ENCODE measurements at places on chromosomes 12 and 14.

DNA sequence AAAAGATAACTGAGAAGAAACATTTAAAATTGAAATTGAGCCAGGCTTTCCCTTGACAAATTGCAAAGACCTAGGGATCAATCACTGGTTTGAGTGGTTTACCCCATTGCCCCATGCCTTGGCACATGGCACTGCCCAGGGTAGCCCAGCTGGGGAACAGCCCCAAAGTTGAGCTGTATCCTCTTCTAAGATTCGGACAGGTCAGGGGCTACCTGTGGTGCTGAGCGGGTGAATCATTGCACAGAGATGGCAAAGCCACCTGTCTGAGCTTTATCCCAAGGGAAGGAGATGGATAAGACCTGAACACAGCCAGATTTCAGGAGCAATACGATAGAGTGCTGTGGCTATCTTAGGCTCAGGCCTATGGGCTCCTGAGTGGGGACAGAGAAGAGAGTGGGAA lies 7.0 kb downstream of the IFI27L2 start:
- DNase-seq: no peak

- no peak for DNase-seq
These were observed 441.3 kb downstream of the DAD1 start for GRCh38 chr14:22147716-22148115.

GRCh38 chr14:52315355-52315718 lies 1.2 kb downstream of the PTGER2 start:
- no peak for DNase-seq

- no peak for DNase-seq
These were observed 9.0 kb downstream of the TPH2 start for GRCh38 chr12:71947645-71948105.

- DNase-seq: no peak
These were observed 15.1 kb downstream of the CPNE8 start for GRCh38 chr12:38890102-38890855.

DNA sequence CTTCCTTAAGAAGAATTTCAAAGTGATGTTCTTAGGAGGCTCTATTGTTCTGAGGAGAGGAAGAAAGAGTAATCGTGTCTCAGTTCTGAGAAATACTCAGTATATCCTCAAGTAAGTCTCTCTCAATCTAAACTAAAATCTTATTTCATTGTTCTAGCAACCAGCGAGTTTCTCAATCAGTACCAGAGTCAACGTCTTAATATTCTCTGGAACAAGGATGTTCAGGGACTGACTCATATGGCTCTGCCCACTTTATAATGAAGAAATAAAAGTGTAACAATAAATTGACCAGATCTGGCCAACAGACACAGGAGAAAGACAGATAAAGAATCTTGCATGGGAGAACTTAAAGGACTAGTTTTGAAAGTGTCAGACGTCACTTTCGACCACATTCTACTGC lies 469.8 kb upstream of the FLRT2 start:
- DNase-seq: no peak

DNA sequence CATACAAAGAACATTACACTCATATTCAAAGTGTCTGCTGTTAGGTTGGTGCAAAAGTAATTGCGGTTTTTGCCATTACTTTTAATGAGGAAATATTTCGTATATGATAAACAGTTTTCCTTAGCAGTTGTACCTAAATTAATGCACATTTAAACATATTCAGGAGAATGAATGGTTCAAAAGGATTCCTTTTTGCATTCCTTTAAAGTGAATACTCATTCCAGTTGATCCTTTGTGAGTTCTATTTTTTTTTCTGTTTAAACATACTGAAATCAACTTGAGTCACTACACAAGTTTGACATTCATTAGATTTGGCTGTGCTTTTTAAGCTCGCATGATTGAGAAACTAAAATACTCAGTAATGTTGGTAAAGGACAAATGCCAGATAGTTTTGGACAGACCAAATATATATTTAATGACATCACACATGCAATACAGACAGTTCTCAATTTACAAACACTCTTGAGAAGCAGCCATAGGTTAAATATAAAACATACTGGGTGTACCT lies 13.8 kb upstream of the SLC38A2 start:
- no peak for DNase-seq

GRCh38 chr12:53809005-53809404 lies 57.2 kb upstream of the CISTR start:
- DNase-seq: no peak

DNA sequence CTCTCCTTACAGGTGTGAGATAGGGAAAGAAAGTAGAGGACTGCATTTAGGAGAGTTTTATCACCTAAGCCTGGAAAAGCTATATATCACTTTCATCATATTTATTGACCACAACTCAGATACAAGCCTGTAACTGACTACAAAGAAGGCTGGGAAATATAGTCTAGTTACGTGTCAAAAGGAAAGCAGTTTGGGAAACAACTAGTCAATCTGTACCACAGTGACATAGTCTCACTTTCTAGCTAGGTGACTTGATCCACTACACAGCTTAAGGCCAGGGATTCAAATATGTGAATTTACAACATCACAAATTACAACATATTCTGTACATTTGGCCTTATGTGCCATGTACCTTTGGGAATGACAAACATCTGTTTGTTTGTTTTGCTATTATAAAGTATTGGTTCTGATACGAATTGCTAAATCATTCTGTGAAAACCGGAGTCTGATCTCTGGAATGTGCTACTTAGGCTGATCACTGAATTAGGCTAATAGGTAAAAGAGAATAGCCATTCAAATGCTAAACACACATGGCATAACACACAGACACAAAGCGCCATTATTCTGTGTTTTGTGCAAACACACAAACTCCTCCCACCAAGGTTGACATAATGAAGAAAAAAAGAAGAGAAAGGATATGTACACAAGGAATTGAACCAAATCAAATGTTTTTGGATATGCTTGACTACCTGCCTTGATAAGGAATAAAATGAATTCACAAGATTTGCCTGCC lies 279.8 kb downstream of the DUSP6 start:
- no peak for DNase-seq

- DNase-seq: no peak
These were observed 32.3 kb upstream of the FICD start for GRCh38 chr12:108482717-108483212.

- no peak for DNase-seq
These were observed 191.2 kb upstream of the LMNTD1 start for GRCh38 chr12:25744313-25744712.

- no peak for DNase-seq
These were observed 122.7 kb downstream of the PAPOLA start for GRCh38 chr14:96624661-96625425.

DNA sequence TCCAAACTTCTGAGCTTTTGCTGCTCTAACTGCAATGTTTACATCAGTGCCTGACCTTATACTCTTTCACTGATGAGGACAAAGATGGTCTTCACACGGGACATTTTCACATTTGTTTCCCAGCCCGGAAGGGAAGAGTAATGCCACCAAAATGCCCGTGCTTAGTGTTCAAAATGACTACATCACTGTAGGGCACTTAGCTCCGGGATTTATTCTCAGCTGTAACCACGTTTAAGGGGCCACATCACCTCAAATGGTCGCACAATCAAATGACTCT lies 2.9 kb downstream of the GSG1 start:
- DNase-seq: no peak

DNA sequence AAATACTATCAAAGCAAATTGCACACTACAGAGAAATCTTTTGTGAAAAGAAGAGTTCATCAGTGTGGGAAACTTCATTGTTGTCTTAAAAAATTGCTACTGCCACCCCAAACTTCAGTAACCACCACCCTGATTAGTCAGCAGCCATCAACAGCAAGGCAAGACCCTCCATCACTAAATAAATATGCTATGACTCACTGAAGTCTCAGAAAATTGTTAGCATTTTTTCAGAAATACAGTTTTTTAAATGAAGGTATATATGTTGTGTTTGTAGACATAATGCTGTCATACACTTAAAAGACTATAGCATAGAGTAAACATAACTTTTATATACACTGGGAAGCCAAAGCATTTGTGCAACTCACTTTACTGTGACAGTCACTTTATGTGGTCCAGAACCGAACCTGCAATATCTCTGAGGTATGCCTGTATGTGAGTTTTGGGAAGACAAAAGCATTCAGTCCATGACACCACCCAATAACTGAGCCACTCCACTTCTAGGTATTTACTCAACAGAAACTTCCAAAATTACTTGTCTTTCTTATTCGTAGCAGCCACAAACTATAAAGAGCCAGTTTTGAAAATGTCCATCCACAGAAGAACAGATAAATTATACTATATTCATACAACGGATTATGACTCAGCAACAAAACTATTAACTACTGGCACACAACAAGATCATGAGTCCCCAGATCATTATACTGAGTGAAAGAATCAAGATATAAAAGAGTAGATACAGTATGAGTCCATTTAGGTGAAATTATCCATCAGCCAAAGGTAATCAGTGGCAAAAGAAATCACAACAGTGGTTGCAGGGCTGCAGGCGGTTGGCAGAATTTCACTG lies 649.6 kb downstream of the BCL11B start:
- no peak for DNase-seq

GRCh38 chr14:102993523-102993922 lies 63.8 kb downstream of the CDC42BPB start:
- no peak for DNase-seq

DNA sequence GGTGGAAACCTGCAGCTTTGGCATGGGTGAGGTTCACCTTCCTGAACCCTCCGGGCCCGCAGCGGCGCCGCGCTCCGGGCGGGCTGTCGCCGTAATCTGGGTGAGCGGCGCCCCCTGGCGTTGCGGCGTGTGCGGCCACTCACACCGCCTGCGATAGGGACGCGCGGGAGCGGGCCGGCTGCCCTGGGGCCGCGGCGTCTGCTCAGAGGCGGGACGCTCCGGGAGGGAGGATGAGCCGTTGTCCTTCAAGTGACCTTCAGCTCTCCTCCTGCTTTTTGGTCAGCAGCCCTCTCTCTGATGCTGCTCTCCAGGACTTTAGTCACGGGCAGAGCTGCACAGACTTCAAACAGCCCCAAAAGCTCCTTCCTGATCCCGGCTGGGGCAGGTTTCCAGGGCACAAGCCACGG lies 211.7 kb upstream of the FKBP4 start:
- DNase-seq: peak; percentile 65

DNA sequence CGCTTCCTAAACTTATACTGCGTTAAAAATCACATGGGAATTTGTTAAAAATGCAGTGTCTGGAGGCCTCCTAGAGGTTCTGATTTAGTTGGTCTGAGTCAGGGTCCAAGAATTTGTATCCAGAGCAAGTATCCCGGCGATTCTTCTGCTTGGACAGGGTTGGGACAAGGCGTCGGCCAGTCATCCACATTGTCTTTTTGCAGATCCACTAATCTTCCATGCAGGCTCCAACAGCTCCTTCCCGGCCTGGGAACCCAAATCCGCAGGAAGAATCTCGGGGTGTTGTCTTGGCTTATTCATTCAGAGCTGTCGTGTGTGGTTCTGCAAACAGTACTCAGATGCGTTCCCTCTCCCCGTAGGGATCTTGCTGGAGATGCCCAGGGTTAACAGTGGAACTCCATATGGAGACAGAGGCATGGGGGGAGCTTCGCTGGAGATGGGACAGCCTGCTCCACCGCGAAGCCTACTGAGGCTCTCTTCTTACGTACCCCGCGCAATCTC lies 25.3 kb downstream of the GPRC5D start:
- DNase-seq: no peak

GRCh38 chr12:83945871-83946270 lies 966.7 kb downstream of the SLC6A15 start:
- DNase-seq: no peak

DNA sequence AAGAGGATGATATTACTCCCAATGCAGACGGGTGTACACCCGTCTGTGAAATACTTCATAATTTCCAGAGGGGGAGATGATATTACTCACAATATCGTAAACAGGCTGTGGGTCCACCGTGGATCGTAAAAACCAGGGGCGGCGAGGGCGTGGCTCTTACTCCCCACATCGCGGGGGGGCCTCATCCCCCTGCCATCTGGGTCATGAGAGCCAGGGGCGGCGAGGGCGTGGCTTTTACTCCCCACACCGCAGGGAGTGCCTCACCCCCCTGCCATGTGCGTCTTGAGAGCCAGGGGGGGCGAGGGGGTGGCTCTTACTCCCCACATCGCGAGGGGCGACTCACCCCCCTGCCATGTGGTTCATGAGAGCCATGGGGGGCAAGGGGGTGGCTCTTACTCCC lies 86.2 kb upstream of the GNG2 start:
- no peak for DNase-seq

DNA sequence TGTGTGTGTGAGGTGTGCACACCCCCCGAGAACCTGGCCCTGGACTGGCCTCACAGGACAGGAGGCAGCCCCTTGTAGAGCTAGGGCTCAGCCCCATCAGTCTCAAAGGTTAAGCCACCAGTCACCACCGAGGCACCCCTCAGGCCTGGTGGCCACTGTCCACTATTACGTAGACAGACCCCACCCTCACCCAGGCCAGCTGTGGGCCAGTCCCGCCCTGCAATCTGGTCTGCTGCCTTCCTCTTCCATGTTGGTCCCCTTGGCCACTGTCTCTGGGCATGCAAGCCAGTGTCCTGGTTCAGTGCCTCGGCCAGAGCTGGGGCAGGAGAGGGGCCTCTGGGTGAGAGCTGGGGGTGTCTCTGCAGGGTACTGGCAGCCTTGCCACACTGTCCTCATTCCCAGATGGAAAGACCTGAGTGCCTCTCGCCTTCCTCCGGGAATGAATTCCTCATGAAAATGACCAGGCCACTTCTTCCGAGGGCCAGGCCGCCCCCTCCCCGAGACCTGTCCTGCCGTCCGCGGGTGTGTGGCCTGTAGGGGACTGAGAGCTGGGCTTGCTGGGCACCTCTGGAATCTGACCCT lies 897 bp upstream of the TEX22 start:
- DNase-seq: no peak
